ENCODE measurements at places on chromosomes 2 and 18. TPM values are rescaled to one million over a fixed set of nuclear protein-coding genes. Genes with fewer than 3 reads are reported as not detected.
A peak's percentile ranks its signal among the peaks of the same experiment; 100 is the strongest.

STPG4 gene
- total RNA-seq, result not detected

IL1F10 gene
- total RNA-seq, result not detected

DNA sequence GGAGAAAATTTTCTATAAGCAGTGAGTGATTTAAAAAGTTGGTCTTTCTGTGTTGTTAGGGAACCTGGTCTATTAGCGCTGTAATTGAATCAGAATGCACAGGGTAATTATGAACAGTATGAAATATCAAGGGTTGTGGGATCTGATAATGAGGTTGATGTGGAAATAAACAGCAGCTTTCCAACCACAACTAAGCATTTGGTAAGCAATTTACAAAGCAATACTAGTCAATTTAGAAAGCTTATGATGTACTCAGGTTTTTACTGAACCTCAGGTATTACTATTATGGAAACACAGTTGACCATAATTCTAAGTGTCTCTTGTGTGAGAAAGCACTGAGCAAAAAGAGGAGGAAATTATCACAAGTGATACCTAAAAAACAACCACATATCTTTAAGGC is 11.0 kb upstream of the SMCHD1 start:
- H3K4me1 ChIP-seq, result no peaks in the 10 kb centered on the region
- H3K27ac ChIP-seq, result no peak overlapping the region
- no peaks in the 10 kb centered on the region for H3K27me3 ChIP-seq
- no peak for DNase-seq

FBXO15 gene
- not detected for total RNA-seq

- H3K27me3 ChIP-seq, result no peaks in the 10 kb centered on the region
- no peak overlapping the region for H3K4me3 ChIP-seq
- no peak for DNase-seq
- no peaks in the 10 kb centered on the region for H3K36me3 ChIP-seq
- no peaks in the 10 kb centered on the region for H3K4me1 ChIP-seq
These were observed 607.0 kb upstream of the HS6ST1 start for GRCh38 chr2:128925631-128926030.

DNA sequence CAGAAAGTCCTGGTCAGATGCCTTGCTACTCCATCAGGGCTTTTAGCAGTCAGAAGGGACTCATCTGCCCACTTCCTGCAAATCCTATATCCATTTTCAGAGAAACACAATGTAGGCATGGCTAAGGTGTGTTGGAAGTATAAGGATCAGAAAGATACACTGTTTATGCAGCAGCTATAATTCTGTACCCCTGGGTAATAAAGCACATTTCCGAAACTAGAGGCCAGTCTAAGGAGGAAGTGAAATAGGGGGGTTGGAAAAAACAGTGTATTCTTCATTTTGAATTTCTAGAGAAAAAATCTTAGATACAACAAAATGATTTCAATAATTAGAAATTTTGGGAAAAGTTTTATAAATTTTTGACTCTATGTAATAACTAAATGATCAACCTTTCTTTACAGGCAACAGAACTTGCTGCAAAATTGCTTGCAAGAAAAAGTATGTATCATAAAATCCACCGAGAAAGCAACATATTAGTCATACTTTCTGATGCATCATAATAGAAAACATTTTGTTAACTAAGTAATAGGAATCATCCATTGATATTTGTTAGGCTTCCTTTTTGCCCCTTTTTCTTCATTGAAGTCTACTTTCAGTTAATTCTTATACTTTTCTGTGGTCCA is 47.4 kb downstream of the FSIP2 start:
- H3K4me3 ChIP-seq, result no peak overlapping the region
- H3K4me1 ChIP-seq, result no peaks in the 10 kb centered on the region
- H3K27me3 ChIP-seq, result no peaks in the 10 kb centered on the region
- H3K36me3 ChIP-seq, result no peaks in the 10 kb centered on the region

GRCh38 chr2:188449561-188449960 is 157.9 kb downstream of the GULP1 start:
- H3K27ac ChIP-seq, result no peak overlapping the region
- DNase-seq, result no peak
- H3K4me1 ChIP-seq, result no peaks in the 10 kb centered on the region
- no peak overlapping the region for H3K4me3 ChIP-seq
- H3K36me3 ChIP-seq, result no peaks in the 10 kb centered on the region

GRCh38 chr2:169715379-169716237 is 18.0 kb upstream of the KLHL23 start:
- DNase-seq, result no peak
- peak overlapping the region; percentile 45 for H3K4me3 ChIP-seq
- H3K4me1 ChIP-seq, result peaks cover 3% of the 10 kb centered on the region
- no peak overlapping the region for H3K27ac ChIP-seq
- H3K27me3 ChIP-seq, result no peaks in the 10 kb centered on the region

BMP10 gene
- not detected for total RNA-seq

- H3K27me3 ChIP-seq, result no peaks in the 10 kb centered on the region
- no peaks in the 10 kb centered on the region for H3K4me1 ChIP-seq
- H3K27ac ChIP-seq, result no peak overlapping the region
- DNase-seq, result no peak
- no peak overlapping the region for H3K4me3 ChIP-seq
These were observed 56.5 kb downstream of the MTX2 start for GRCh38 chr2:176325732-176326131.

GPBAR1 gene
- not detected for total RNA-seq

DNA sequence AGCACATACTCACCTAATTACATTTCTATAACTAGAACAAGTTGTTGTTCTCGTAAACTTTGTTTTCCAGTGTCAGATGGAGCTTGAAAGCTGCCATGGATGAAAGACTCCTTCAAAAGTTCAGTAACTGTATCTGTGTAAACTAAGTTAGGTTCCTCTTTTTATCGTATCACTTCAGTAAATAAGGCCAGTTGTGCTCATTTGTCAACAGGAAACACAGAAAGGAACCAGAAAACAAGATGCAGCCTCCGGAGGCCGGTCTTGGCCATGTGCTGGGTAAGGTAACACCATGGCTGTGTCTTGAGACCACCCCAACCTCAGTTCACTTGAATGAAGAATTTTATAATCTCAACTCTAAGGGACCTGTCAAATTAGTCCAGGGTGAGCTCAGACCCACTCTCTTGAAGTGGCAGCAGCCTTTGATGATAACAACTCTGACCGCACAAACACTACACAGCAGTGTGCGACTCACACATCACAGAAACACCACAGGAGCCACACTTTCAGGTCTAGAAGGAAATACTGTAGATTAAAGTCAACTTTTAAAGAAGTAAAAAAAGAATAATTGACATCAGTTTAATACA is 213.8 kb downstream of the AFF3 start:
- H3K27ac ChIP-seq, result no peak overlapping the region
- no peaks in the 10 kb centered on the region for H3K27me3 ChIP-seq
- DNase-seq, result no peak
- no peaks in the 10 kb centered on the region for H3K36me3 ChIP-seq

Data from ascending aorta (tissue), 2 donors.